Skin of body (tissue), 3 donors: ENCODE measurements at places on chromosomes 7 and 10. TPM values are rescaled to one million over a fixed set of nuclear protein-coding genes. Genes with fewer than 3 reads are reported as not detected.

Gene CTNNA3
- total RNA-seq: 7.1 TPM

GRCh38 chr7:44264221-44264931 lies 61.0 kb downstream of the CAMK2B start:
- no peak for DNase-seq

GRCh38 chr10:65548001-65548400 lies 1377.8 kb upstream of the LRRTM3 start:
- DNase-seq: no peak

Gene CYP2C19
- total RNA-seq: 0.69 TPM

GRCh38 chr10:80579181-80579763 lies 41.6 kb downstream of the SH2D4B start:
- DNase-seq: no peak

Gene ABCA13
- 5.6 TPM for total RNA-seq

DNA sequence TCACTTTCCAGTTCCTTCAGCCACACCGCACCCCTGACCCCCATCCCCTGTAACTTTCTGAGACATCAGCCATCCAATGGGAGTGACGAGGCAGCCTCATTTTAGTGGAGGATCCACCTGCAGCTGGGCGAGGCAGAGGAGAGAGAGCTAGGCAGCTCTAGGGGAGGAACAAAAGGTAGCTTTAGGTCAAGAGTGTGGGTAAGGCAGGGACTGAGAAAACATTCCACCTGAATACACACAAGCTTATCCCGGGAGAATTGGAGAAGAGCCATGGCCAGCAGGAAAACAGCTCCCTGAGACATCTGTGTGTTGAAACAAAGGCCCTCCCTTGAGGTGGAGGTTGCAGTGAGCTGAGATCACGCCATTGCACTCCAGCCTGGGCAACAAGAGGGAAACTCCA lies 6.7 kb upstream of the KLRG2 start:
- no peak for DNase-seq

DNA sequence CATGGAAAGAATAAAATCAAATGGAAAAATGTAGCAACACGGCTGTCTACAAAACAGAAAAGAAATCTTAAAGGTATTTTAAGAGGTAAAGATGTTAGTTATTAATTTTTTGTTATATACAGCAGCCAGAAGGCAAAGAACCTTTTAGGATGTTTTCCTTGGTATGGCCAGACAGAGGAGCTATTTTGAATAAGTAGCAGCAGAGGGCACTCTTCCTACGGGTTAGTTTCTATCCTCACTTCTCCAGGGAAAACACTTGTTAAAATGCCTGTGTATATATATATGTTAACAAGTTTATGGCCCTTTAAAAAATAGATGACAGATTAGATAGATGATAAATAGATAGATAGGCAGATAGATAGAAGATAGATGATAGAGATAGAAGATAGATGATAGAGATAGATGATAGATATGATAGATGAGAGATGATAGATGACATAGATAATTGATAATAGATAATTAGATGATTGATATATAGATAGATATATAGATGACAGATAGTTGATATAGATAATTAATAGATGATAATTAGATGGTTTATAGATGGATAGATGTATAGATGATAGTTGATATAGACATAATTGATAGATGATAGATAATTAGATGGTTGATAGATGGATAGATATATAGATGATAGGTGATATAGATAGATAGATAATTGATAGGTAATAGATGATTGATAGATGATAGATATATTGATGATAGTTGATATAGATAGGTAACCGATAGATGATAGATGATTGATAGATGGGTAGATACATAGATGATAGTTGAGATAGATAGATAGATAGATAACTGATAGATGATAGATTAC lies 57.8 kb upstream of the WIPF3 start:
- DNase-seq: peak; percentile 18

GRCh38 chr7:131546126-131546525 lies 10.3 kb downstream of the PODXL start:
- no peak for DNase-seq

Gene CPA5
- 1.5 TPM for total RNA-seq

DNA sequence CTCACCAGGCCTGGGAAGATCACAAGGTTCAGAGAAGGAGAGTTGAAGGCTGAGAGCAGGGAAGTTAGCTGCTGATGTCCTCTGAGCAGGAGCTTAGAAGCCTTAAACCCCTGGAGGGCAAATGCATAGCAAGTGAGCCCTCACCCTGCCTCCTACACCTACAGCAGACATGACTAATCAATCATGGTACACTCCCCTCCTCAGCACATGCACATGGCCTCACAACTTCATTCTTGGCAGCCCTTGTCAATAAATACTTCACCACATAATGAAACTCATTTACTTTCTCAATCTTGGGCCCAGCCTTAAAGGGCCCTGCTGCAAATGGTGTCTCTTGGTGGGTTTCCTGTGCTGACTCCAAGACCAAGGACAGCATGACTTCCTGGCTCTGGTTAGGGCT lies 12.9 kb downstream of the MMRN2 start:
- no peak for DNase-seq

- DNase-seq: no peak
These were observed 10.4 kb upstream of the SP8 start for GRCh38 chr7:20797042-20797461.

Gene NXPH1
- total RNA-seq: 0.10 TPM

- no peak for DNase-seq
These were observed 117.3 kb downstream of the SVIL start for GRCh38 chr10:29517352-29517923.

DNA sequence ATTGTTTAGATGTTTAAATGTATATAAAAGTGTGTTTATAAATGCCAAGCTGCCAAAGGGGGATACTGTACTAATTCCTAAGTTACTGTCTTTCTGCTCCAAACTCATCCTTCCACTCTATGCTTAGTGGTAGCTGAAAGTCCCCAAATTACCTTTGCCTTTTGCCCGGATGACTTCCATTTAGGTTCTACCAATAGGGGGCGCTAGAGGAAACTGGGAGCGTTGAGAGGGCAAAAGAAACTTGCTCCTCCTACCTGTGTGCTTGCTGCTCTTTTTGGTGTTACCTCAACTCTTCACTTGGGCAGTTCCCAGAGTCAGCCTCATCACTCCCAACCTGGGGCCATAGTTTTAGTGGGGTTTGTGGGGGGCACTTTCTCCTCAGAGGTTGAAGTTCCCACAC lies 5.9 kb upstream of the OR2A25 start:
- no peak for DNase-seq

Gene H2BK1
- total RNA-seq: not detected

- no peak for DNase-seq
These were observed 568 bp downstream of the PRSS2 start for GRCh38 chr7:142771353-142771723.

- DNase-seq: no peak
These were observed 7.1 kb downstream of the CHST3 start for GRCh38 chr10:71971311-71971731.

Gene TAS2R41
- not detected for total RNA-seq

DNA sequence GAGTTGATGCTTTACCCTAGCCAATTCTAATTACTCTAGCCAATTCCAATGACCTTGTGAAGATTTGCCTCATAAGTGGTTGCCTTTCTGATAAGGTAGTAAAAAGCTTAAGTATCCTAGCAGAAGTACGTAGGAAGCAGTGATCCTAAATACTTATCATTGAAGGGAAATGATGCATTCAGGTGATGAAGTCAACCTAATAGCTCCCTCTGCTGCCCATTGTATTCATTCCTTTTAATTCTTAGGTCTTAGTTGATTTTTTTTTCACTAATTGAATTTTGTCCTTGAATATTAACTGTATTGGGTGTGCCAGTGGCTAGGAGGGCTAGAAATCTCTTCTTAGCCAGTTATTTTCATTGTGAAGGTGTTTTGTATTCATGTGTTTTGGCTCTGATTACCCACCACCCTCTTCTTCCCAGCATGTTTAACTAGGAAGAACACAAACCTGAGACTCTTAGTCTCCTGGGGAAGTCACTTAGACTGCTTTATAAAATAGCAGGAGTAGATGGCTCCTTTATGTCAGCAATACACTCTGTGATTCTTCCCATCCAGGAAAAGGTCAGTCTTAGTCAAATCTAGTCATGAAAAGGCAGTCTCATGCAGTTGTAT lies 46.3 kb downstream of the PLEKHA8 start:
- no peak for DNase-seq

Gene CCDC136
- total RNA-seq: 6.1 TPM

- DNase-seq: peak; percentile 3
These were observed 33.1 kb downstream of the MALSU1 start for GRCh38 chr7:23332193-23332592.

- DNase-seq: no peak
These were observed 8.5 kb downstream of the AKR1B1 start for GRCh38 chr7:134450294-134451000.

- peak; percentile 28 for DNase-seq
These were observed 57.3 kb downstream of the NRP1 start for GRCh38 chr10:33277135-33277536.

- no peak for DNase-seq
These were observed 23.5 kb downstream of the CREB5 start for GRCh38 chr7:28435732-28436378.

DNA sequence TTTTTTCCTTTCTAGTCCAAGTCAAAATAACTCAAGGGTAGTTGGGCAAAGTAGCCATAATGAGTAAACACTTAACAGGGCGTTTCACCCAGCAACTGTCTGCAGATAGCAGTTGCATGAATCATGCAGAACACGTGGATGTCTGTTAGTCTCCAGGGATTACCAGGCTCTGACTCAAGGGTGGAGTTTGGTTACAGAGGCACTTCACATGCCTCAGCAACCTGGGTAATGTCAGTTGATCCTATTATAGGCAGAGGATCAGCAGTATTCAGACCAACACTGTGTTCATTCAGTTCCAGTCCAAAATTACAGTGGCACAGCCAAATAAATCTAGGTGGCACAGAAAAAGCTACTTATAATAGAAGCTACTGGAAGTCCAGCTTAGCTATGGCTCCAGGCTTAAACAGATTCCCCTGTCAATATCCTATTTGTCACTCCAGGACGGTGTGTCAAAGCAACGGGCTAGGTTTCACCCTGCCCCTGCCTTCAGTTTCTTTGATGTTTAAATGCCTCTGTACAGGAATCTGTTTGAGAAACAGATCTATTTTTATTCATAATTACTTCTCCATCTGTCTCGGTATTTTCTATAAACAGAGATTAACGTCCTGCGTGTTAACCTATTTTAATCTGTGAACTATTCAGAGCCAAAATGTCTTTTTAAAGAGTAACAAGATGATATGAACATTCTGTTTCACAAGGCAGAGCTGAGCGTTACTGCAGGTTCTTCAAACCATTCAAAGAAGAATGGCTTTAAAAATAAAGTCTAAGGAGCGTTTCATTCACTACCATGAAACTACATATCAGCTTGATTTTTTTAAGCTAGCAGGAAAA lies 162.6 kb upstream of the AKR1E2 start:
- peak; percentile 69 for DNase-seq

DNA sequence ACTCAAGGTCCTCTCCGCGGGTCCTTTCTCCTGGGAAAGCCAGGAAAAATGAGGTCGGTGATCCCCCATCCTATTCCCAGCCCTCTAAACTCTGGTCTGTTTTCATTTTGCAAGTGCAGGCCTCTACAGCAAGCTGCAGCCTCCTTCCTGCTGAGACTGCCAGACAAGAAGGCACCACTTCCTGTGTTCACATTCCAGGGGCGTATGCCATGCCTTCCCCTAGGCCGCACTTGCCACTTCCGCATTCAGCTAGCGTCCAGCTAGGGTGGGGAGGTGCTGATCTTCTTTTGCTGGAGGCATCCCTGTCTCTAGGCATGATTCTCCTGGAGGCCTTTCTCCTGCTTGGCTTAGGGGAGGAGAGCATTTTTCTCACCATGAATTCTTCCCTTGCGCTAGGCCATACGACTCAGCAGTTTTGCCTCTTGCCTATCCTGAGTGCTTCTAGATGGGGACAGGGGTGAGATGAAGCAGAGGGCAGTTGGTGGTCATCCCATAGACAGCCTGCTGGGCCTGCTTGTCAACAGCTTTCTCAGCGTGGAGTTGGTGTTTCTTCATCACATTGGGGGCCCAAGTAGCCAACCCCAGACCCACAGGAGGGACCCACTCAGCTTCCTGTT lies 328.9 kb downstream of the RPS24 start:
- DNase-seq: peak; percentile 36

DNA sequence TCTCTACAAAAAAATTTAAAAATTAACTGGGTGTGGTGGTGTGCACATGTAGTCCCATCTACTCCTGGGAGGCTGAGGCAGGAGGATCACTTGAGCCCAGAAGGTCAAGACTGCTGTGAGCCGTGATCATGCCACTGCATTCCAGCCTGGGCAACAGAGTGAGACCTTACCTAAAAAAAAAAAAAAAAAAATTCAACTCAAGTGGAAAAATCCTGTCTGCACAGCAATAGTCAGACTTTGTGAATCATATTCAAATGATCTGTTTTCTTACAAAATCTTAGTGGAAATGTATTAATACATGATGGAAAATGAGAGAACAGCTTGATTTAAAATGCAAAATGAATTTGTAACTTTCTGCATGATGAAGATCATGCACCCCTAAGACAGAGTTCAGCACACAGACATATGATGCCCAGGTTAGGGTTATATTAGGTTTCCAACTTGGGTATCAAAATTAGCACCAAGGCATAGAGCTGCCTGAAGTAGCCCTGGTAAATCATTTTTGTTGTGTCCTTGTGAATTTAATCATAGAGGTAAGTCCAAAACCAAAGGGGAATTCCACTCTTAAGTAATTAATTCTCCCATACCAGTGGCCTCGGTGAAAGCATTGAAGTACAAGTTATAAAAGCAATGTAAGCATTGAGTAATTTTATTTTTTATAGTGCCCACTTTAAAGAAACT lies 93.8 kb downstream of the ADD3 start:
- no peak for DNase-seq

DNA sequence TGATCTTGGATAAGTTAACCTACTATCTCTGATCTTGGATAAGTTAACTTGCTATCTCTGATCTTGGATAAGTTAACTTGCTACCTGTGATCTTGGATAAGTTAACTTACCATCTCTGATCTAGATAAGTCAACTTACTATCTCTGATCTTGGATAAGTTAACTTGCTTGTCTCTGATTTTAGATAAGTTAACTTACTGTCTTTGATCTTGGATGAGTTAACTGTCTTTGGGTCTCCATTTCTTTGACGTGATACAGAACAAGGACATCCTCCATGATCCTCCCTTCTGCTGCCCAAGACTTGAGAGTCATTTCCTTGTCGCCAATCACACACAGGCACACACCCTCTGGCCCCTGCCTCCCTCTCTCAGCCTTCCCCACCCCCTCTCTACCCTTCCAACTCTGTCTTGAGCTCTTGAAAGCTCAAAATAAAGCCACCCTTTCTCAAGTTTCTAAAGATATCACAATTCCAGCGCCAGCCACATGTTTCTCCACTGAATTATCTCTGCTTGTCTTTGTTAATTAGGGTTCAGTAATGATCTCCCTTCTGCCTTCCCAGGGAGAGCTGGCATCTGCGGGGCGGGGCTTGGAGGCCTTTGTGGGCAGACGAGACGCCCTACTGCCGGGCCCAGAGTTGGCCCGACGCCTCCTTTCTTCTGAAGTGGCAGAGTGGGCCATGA lies 85.1 kb upstream of the GTF2I start:
- DNase-seq: no peak

Gene SMKR1
- 0.20 TPM for total RNA-seq

Gene OLAH
- total RNA-seq: not detected

DNA sequence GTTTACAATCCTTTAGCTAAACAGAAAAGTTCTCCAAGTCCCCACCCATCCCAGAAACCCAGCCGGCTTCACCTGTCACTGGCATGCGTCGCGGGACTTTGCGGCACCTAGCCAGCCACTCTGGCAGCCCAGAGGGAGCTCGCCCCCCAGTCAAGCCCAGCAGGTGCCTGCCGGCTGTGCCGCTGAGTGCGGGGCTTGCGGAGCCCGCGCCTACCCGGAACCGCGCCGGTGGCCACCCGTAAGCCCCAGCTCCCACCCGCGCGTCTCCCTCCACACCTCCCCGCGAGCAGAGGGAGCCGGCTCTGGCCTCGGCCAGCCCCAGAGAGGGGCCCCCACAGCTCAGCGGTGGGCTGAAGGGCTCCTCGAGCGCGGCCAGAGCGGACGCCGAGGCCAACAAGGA lies 446.1 kb downstream of the GRM8 start:
- DNase-seq: no peak
